ENCODE measurements at places on chromosomes 16 and 17.

GRCh38 chr16:12311877-12312276, 335.3 kb downstream of the SNX29 start:
- no peak for DNase-seq

DNA sequence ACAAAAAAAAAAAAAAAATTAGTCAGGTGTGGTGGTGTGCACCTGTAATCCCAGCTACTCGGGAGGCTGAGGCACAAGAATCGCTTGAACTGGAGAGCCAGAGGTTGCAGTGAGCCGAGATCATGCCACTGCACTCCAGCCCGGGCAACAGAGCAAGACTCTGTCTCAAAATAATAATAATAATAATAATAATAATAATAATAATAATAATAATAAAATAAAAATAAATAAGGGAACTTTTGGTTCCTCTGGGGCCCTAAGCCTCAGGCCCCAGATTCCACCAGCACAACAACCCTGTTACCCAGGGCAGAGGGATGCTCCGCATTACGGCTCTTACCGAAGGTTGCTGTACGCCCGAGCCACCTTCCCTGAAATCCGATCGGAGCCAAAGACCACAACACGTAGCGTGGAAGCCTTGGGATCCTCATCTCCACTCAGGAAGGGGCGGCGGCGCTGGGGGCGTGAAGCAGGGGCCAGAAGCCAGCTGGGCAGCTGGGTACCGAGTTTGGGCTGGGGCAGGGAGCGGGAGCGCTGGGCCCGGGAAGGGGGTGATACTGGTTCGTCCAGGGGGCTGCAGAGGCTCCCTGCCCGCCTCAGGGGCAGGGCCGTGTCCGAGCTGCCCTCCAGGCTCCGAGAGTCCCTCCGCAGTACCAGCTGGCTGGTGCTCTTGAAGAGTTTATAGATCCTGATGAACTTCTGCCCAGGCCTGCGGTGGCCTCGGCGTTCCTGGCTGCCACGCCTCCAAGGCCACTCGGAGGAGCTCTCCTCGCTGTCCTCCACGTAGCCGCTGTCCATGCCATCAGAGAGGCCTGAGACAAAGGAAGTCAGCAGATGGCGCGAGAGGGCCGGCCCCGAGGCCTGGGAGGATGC, 20.6 kb upstream of the PIK3R6 start:
- no peak for DNase-seq

- DNase-seq, result no peak
Measured at GRCh38 chr16:59878999-59879398, 1144.9 kb upstream of the GOT2 start.

GRCh38 chr17:47776330-47777197, 43.5 kb downstream of the TBX21 start:
- peak; percentile 7 for DNase-seq

- no peak for DNase-seq
Measured at GRCh38 chr16:65312071-65312470, 190.2 kb upstream of the CDH11 start.

GRCh38 chr17:4850246-4850645, 17.1 kb downstream of the MINK1 start:
- DNase-seq, result no peak

GRCh38 chr17:40545660-40546059, 19.6 kb downstream of the CCR7 start:
- DNase-seq, result no peak

- no peak for DNase-seq
Measured at GRCh38 chr16:55039511-55039910, 108.8 kb downstream of the IRX5 start.

- DNase-seq, result no peak
Measured at GRCh38 chr17:18978655-18979054, 25.9 kb downstream of the FAM83G start.

DNA sequence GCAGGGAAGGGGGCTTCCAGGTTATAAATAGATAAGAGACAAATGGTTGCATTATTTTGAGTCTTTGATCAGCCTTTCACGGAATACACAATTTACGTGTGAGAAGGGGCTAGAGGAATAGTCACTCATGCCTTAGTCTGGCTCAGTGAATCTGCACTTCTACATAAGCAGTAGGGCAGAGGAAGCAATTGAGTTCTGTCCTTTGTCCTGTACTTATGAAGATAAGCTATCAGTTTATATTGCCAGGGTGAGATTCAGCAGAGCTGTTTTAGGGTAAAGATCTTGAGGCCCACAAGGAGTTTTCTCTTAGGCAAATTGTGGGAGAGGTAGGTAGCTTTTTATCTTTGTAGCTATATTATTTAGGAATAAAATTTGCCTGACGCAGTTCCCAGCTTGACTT, 33.3 kb downstream of the TOM1L1 start:
- no peak for DNase-seq

- no peak for DNase-seq
Measured at GRCh38 chr16:81927561-81928185, 83.6 kb downstream of the SDR42E1 start.

GRCh38 chr17:46086821-46087220, 87.8 kb downstream of the STH start:
- no peak for DNase-seq

- no peak for DNase-seq
Measured at GRCh38 chr16:4373356-4373908, 1.8 kb downstream of the VASN start.

DNA sequence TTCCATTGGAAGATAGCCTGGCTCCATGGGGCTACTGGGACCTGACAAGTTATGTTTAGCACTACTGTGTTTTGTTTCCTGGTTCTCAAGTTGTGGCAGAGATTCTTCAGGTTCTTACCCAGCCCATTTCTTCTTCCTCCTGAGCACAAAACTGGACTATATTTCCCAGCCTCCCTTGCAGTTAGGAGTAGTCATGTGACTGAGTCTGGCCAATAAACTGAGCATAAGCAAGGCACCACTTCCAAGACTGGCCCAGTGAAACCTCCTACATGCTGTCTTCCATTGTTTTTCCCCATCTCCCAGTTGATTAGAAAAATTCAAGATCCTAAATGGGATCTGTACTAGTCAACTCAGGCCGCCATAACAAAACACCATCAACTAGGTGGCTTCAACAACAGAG, 28.2 kb upstream of the RBBP6 start:
- DNase-seq, result no peak

DNA sequence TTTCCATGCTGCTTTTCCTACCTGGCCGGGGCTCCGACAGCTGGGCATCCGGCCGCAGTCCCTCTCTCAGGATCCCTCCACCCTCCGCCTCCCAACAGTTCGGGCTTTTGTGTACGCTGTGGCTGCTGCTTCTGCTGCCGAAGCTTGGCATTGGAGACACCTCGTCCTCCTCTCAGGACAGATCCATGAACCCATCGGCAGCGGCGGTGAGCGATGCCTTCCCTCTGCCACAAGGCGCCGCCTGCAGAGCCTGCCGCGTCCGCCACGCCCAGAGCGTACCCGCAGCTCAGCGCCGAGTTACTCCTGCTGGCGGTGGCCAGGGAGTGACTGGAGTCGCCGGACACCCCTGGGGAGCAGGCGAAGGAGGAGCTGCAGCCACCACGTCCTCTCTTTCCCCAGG, 2032.8 kb downstream of the TP53TG3F start:
- DNase-seq, result no peak

GRCh38 chr17:44045486-44045885, 21.0 kb downstream of the LSM12 start:
- DNase-seq, result no peak

DNA sequence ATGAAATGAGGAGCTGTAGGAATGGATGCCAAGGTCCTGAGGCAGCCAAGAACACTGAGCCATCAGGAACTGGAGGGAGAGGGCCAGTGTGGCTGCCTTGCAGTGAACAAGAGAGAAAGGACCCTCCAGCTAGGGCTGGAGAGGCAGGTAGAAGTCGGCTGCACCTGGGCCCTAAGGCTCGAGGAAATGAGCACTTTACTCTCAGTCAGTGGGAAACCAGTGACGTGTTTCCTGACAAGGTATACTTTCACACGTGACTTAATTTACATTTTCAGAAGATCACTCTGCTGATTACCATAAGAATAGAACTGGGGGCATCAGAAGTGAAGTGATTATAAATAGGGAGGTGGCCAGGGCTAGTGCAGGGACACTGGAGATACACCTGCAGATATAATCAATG, 115.2 kb downstream of the C17orf67 start:
- DNase-seq, result no peak

GRCh38 chr17:63681530-63681929, 18.4 kb downstream of the LIMD2 start:
- DNase-seq, result no peak

- no peak for DNase-seq
Measured at GRCh38 chr17:15660077-15660476, 24.0 kb downstream of the TRIM16 start.

- DNase-seq, result no peak
Measured at GRCh38 chr16:23836404-23837311, 875 bp downstream of the PRKCB start.

DNA sequence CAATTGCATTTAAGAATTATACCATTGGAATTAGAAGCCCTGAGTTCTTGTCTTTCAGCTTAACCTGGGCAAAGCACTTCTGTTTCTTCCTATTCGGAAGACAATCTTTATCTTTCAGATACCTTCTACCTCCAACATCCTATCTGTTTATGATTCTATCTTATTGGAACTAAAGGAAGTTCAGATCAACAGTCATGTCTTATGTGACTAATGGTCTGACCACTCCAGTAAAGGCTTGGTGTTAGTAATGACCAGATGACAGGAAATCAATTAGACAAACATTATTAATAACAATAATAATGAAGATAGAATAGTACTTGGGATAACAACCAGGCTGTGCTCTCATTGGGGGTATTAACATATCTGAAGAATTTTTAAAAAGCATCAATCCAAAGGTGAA, 11.3 kb downstream of the HS3ST3A1 start:
- no peak for DNase-seq

DNA sequence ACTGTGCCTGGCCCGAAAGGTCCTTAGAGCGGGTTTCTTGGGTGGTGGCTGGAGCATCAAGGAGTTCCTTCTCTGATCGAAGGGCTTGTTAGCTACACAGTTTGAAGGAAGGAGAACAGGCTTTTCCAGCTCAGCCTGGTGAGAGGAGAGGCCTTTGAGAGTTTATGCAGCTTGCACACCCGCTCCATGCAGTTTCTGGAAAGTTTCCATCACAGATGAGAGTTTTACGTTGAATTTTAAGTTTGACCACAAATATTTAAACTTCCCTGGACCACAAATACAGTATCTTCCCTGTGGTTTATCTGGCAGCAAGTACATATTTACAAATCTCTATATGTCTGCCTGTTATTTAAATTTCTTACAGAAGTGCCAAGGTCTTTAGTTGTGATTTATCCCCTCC, 56.8 kb downstream of the HIC1 start:
- DNase-seq, result peak; percentile 97

- no peak for DNase-seq
Measured at GRCh38 chr17:74691151-74691550, 21.6 kb downstream of the CD300LF start.

GRCh38 chr17:57379237-57379894, 123.0 kb downstream of the MSI2 start:
- DNase-seq, result peak; percentile 14

DNA sequence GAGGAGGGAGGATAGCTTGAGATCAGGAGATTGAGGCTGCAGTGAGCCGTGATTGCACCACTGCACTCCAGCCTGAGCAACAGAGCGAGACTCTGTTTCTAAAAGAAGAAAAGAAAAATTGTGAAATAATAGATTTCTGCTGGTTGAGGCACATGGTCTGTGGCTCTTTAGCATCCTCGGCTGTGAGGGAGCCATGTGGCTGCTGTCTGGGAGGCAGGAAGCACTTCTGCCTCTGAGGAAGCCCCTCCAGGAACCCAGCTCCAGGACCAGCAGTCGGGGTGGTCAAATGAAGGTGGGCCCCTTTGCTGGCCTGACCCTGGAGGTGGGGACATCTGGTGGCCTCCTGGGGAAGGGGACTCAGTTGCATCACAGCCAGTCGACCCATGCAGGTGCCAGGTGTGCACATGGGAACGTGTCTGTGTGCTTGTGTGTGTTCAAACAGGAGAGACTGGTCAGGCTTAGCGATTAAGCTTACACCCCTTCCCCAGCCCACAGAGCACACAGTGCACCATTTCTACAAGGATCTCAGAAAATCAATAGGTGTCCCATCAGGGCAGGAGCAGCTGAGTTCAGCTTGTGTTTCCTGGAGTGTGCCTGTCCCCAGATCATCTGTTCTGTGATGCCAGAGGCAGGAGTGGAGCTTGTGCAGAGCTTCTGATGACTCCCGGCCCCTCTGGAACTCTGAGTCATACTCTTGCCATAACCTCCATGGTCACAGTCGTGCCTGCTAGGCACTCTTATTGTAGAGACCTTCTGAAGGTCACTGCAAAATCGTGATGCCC, 24.3 kb upstream of the MGAT5B start:
- no peak for DNase-seq

GRCh38 chr17:58487589-58488427, at the start of gene HSF5:
Gene HSF5, minus strand, starts transcription at chr17:58488408. Its CDS starts 134 bp downstream, at chr17:58488274.
- DNase-seq, result no peak

- no peak for DNase-seq
Measured at GRCh38 chr16:81938326-81939163, 72.7 kb downstream of the SDR42E1 start.

- no peak for DNase-seq
Measured at GRCh38 chr16:28821874-28822519, 802 bp upstream of the ATXN2L start.

GRCh38 chr16:74556375-74556922, 50.5 kb downstream of the GLG1 start:
- DNase-seq, result no peak

DNA sequence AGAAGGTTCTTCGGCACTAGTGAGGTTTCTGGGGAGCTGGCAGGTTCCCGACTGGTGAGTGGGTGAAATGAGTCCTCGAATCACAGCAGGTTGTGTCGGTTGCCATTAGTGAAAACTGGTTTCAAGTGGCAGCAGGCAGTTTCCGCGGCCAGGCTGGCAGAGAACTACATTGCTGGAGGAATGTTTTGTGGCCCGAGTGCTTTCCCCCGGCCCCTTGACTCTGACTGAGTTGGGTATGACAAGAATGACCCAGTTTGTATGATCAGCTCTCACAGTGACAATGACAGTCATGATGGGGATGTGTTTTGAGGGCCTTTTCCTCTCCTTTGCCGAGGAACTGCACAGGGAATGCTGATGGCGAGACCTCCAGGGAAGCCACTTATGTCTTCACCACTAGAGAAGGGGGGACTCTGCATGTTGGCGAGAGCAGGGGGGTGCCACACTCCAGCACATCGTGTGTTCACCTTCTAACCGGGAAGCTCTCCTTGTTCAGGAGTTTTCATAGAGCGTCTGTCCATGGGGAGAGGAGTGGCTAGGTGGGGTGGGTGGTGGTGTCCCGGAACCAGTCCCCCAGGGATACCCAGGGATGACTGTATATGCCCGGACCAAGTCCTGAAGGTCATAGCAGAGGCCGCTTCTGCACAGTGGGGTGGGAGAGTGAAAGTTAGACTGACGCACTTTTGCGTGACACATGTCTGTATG, 206.0 kb upstream of the CHMP6 start:
- no peak for DNase-seq

GRCh38 chr16:50334106-50334975, 34.4 kb downstream of the BRD7 start:
- DNase-seq, result no peak
